ENCODE measurements at places on chromosomes 5 and 9.
A peak's percentile ranks its signal among the peaks of the same experiment; 100 is the strongest.

- DNase-seq = no peak
Observed at GRCh38 chr5:160231783-160232342, 2.6 kb downstream of the FABP6 start.

DNA sequence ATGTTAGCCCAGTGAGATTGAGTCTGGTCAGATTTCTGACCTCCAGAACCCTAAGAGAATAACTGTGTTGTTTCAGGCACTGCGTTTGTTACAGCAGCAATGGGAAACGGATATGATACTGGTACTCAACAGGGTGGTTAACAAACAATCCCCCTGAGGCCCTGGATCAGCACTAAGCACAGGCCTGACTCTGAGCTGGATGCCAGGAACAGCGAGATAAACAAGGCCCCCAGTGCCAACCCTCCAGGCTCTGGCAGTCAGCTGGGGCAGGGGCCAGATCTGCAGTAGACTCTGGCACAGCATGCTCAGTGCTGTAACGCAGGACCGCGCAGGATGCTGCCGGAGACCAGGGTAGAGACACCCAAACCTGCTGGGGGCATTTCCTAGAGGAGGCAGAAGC lies 22.1 kb downstream of the CPLX2 start:
- DNase-seq = no peak

DNA sequence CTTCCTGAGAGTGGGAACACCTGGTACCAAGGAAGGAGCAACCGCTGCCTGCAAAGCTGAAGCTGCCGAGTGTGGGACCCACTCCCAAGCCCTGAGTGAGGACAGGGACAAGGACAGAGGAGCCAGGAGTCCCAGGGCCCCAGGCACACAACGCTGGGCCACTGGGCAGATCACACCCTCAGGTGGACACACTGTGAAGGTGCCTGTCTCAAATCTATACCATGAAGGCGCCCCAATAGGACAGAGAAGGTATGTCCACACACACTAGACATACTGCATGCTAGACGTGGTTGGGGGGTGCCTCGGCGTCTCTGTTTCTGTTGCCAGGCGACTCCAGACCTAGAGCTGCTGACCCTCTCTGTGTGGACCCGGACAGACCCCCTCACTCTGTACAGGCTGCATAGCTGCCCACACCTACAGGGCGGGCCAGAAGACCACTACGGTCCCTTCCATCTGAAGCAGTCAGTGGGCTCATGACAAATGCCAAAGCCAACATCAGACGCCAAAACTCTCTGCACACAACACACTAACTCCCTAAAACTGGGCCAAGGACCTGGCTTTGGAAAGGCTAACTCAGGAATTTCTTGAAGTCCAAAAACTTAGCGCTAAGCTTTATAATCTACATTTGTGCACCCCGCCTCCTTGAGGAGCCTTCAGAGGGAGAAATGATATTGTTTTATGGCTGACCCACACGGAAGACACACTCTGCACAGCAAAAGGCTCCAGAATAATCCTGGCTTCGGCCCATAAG lies 60.7 kb downstream of the ROR2 start:
- DNase-seq = no peak

DNA sequence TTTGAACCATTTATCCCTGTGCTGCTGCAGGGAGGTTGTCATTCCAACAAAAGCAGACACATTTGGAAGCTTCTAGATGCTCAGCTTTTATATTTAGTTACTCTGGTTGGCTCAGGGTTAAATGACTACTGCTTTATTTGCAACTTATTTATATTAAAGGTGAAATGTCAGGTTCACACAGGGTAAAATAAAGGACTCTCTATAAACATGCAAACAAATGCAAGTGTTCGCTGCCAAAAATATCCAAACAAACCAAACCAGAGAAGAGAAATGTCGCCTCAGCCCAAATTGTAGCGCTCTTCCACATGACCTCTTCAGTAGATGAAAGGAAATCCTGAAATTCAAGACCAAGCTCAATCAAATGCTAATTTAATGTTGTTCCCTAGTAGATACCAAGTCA lies 57.0 kb upstream of the LIFR start:
- DNase-seq = no peak

- DNase-seq = no peak
Observed at GRCh38 chr5:131496400-131496713, 138.7 kb downstream of the RAPGEF6 start.

GRCh38 chr5:132065351-132065937 lies 5.0 kb downstream of the IL3 start:
- peak; percentile 27 for DNase-seq

GRCh38 chr5:111744455-111744854 lies 12.5 kb downstream of the NREP start:
- no peak for DNase-seq

- DNase-seq = no peak
Observed at GRCh38 chr5:620152-620551, 8.0 kb downstream of the CEP72 start.

DNA sequence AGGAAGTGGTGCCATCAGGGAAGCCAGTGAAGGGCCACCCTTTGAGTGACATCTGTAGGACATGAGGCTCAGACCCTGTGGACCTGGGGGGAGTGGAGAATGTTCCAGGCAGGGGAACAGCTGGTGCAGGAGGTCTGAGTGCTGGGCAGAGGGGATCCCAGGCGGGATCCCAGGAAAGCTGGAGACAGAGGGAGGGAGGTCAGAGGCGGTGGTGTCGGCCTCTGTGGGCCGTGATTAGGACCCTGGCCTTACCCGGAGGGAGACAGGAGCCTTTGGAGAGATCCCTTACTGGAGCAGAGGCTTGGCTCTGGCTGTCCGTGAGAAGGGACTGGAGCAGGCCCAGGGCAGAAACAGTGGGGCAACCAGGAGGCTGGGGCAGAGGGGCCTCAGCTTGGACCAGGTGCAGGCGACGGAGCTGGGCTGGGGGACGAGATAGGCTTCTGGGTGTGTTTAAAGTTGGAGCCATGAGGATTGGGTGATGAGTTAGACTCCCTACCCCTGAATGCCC lies 12.1 kb upstream of the GRHPR start:
- DNase-seq = no peak

GRCh38 chr5:16690243-16690852 lies 73.6 kb upstream of the RETREG1 start:
- DNase-seq = peak; percentile 23

- no peak for DNase-seq
Observed at GRCh38 chr5:154090656-154091055, 51.9 kb downstream of the MFAP3 start.

GRCh38 chr5:42057254-42057690 lies 132.2 kb downstream of the FBXO4 start:
- no peak for DNase-seq

- DNase-seq = no peak
Observed at GRCh38 chr9:121283856-121284732, 16.1 kb downstream of the GSN start.

- DNase-seq = no peak
Observed at GRCh38 chr5:6868575-6869215, 155.5 kb downstream of the TENT4A start.

GRCh38 chr9:14179449-14179848 lies 134.5 kb downstream of the NFIB start:
- DNase-seq = no peak

GRCh38 chr9:108813951-108814601 lies 41.7 kb downstream of the ACTL7B start:
- DNase-seq = peak; percentile 47

DNA sequence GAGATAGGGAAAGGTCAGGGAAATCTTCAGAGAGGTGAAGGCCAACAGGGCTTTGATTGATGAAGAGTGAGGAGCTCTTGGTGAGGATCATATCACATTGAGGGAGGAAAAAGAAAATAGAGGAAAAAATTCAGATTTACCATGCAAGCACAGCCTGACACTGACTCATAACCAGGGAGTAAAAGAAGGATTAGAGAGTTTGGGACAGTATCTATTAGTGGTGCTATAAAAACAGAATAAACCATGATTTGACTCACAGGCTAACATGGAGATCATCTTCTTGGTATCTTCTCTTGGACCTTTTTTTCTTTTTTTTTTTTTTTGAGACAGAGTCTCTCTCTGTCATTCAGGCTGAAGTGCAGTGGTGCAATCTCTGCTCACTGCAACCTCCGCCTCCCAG lies 44.4 kb downstream of the MUSK start:
- peak; percentile 2 for DNase-seq

- DNase-seq = peak; percentile 71
Observed at GRCh38 chr5:129670957-129671500, 76.9 kb upstream of the MINAR2 start.

- no peak for DNase-seq
Observed at GRCh38 chr9:136156209-136157120, 37.8 kb upstream of the TMEM250 start.

- DNase-seq = no peak
Observed at GRCh38 chr9:107154291-107154690, 128.8 kb upstream of the RAD23B start.

- DNase-seq = no peak
Observed at GRCh38 chr9:73215249-73215648, 63.6 kb downstream of the ANXA1 start.

- DNase-seq = no peak
Observed at GRCh38 chr5:91490316-91490715, 107.2 kb upstream of the ARRDC3 start.

GRCh38 chr9:119284118-119284517 lies 85.1 kb downstream of the BRINP1 start:
- no peak for DNase-seq

- peak; percentile 28 for DNase-seq
Observed at GRCh38 chr5:171450423-171451331, 31.2 kb downstream of the FGF18 start.

GRCh38 chr9:68417762-68418161 lies 61.4 kb downstream of the PGM5 start:
- no peak for DNase-seq

DNA sequence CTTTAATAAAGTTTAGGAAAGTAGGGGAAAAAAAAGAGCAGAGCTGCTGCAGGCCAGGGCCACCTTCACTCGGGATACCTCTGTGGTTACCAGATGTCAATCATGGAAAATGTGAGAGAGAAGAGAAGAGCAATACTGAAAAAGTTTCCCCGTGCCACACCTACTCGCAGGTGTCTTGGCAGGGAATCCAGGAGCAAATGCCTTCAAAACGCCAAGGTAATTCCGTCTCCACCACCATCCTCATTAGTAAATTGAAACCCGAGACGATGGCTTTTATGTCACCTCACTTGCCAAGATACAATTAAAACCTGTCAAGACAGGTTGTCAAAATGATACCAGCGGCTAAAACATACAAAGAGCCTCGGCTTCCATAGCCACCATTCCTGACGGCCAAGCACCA lies 49.7 kb downstream of the FAM81B start:
- DNase-seq = no peak

GRCh38 chr5:158422653-158423515 lies 563.9 kb upstream of the CLINT1 start:
- DNase-seq = no peak

- peak; percentile 37 for DNase-seq
Observed at GRCh38 chr5:152673601-152674000, 268.5 kb upstream of the NMUR2 start.

DNA sequence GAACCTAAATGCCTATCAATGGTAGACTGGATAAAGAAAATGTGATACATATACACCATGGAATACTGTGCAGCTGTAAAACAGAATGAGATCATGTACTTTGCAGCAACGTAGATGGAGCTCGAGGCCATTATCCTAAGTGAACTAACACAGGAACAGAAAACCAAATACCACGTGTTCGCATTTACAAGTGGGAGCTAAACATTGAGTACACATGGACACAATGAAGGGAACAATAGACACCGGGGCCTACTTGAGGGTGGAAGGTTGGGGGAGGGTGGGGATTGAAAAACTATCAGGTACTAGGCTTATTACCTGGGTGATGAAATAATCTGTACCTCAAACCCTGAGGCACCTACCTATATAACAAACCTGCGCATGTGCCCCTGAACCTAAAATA lies 22.4 kb upstream of the DEPDC1B start:
- no peak for DNase-seq

GRCh38 chr5:97778451-97778850 lies 595.4 kb upstream of the RIOK2 start:
- DNase-seq = no peak

GRCh38 chr9:95001720-95002119 lies 275.2 kb downstream of the AOPEP start:
- DNase-seq = no peak

DNA sequence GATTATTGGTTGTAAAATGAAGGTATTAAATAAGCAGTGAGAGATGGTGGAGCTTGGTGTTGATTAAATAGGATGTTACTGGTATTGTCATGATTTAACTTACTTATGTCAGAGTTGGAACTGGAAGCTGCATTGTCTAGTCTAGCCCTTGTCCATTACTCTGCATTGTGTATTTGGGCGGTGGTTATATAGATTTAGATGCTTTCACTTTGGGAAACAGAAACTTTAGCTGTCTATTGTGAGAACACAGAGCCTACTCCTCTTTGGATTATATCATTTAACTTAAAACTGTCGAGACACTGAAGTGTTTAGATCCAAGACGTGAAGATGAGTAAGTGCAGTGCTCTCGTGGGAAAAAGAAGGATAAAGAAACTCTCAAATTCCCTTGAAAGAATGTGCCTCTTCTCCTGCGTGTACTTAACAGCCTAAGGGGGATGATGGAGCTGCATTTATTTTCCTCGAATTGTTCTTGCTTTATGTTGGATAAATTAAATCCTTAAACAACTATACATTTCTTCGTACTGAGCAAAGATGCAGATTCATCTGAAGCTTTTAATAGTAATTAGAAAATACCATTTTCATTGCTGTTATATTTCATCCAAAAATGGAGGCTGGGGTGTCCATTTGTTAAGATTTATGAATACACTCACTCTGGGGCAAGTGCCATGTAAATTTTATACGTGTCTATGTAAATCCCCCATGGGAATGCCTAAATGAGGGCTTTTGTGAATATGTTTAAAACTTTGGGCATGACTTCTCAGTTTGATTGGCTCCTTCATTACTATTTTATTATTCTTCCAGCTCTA lies 21.6 kb downstream of the FBXL7 start:
- no peak for DNase-seq

- no peak for DNase-seq
Observed at GRCh38 chr9:124313940-124314339, 56.2 kb downstream of the NEK6 start.

GRCh38 chr5:123178683-123179082 lies 89.6 kb downstream of the PRDM6 start:
- no peak for DNase-seq

DNA sequence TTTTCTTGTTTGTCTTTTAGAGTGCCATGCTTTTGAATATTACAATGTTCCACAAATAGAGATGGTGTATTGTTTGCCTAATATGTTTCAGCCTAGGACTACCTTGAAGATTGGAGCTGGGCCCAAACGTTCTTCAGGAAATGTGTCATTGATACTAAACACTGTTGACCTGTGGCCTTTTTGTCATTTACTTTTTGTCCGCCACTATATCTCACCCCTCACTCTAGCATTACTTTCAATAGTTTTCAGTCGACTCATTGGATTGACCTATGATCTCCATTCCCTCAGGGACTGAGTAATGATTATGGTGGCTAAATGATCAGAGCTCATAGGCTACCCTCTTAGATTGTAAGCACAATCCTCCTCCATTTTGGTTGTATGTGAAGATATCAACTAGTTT lies 115.8 kb downstream of the NUDT12 start:
- DNase-seq = no peak

GRCh38 chr9:133945314-133945975 lies 46.7 kb downstream of the VAV2 start:
- no peak for DNase-seq

GRCh38 chr9:23555851-23556250 lies 270.2 kb downstream of the ELAVL2 start:
- no peak for DNase-seq

Measured in kidney glomerular epithelial cell (primary cell).